Activated CD4-positive, alpha-beta T cell treated with anti-CD3 and anti-CD28 coated beads for 48 hours (primary cell): ENCODE measurements at places on chromosomes 5 and 9.

DNA sequence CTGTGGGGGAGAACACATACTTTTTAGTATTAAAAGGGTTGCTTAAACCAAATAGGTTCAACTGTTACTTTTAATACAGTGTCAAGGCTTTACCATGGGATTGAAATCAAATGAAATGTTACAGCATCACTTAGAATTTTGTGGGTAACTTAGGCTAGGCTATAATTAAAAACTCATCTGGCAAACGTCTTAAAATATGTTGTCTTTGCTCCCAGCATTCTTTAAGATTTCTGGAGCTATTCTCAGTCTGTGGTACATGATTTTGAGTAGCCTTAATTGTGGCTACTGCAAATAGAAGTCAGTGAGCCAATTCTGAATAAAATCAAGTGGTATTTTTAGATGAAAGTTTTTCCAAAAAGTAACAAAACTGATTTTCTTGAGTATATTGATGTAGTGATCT, 30.7 kb downstream of the UHRF2 start:
- DNase-seq = no peak

DNA sequence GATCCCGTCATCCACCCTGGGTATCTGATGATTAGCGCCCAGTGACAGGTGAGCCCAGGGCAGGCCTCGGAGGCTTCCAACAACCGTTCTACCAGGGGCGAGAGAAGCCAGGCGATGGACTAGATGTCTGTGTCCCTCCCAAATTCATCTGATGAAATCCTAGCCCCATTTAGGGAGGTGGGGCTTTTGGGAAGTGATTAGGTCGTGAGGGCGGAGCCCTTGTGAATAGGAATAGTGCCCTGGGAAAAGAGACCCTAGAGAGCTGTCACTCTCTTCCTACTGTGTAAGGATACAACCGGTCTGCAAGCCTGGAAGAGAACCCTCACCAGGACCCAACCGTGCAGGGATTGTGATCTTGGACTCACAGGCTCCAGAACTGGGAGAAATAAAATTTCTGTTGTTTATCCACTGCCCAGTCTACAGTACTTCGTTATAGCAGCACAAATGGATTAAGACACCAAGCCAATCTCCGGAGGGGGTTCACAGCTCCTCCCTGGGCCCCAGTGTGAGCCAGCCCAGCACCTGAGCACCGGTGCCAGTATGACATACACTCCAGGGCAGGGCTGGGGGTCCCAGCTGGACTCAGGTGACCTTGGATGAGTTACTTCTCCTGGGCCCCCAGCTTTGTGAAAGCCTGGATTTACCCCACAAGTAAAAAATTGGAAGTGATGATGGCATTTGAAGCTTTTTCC, 162.2 kb downstream of the DAB2IP start:
- DNase-seq = no peak

GRCh38 chr9:69173891-69174615, at the start of gene TJP2:
Gene TJP2, plus strand, starts transcription at chr9:69174277. Its CDS starts 96 bp downstream, at chr9:69174373.
- peak; percentile 57 for DNase-seq

DNA sequence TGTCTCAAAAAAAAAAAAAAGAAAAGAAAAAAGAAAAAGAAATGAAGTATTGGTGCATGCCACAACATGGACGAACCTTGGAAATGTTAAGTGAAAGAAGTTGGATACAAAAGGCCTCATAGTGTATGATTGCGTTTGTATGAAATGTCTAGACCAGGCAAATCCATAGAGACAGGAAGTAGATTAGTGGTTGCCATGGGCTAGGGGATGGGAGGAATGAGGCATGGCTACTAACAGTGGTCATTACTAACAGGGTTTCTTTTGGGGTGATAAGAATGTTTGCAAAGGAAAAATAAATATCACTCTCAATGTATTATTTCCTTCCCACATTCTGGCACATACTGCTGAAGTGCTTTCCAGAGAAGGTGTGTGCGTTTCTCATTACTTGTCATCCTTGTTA, 44.1 kb downstream of the UGCG start:
- no peak for DNase-seq

GRCh38 chr5:58854441-58854840, 271.6 kb downstream of the RAB3C start:
- no peak for DNase-seq

- no peak for DNase-seq
Observed at GRCh38 chr9:70031141-70031545, 12.5 kb upstream of the MAMDC2 start.

- DNase-seq = no peak
Observed at GRCh38 chr9:4829969-4830368, 37.2 kb downstream of the RCL1 start.

- DNase-seq = no peak
Observed at GRCh38 chr9:126062158-126062886, 264.3 kb upstream of the MVB12B start.

DNA sequence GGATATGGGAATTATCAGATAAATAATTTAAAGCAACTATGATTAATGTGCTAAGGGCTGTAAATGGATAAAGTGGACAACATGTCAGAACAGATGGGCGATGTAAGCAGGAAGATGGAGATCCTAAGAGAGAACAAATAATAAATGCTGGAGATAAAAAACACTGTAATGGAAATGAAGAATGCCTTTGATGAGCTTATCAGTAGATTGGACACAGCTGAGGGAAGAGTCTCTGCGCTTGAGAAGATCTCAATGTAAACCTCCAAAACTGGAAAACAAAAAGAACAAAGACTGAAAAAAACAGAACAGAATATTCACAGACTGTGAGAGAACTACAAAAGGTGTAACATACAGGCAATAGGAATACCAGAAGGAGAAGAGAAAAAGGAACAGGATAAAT, 102.5 kb downstream of the ANKRD55 start:
- no peak for DNase-seq

GRCh38 chr5:178683783-178684182, 46.7 kb downstream of the ZNF354A start:
- no peak for DNase-seq

DNA sequence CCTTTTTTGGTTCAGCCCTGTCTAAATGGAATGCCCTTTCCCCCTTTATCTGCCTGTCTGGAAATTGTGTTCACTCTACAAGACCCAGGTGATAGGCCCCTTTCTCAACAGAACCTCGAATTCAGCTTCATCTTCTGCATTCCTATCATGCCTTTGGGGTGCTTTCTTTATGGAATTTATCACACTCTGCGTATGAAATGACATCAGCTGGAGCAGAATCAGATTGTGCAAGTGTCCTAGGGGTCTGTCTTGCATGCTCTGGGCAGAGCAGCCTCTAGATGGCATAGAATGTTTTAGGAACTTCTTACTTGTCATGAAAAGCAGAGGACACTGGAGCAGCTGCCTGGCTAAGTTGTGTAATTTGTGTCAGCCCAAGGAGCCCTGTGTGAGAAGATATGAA, 84.9 kb downstream of the ISL1 start:
- DNase-seq = no peak

DNA sequence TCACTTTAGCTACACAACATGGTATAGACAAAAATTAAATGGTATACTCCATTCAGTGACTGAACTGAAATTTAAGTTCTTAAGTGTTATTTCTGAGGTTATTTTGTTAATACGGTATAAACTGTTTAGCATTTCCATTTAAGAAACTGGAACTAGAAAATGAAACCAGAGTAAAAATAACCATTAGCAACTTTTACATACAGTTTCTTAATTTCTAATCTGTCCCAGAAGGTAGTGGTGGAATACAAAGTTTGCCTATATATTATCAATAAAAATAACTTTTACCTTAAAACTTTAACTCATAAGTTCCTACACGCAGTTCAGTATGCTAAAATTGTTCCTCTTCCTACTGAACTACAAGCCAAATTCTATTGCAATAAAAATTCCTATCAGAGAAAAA, 10.3 kb downstream of the GOLPH3 start:
- no peak for DNase-seq

GRCh38 chr9:25206027-25206426, 472.2 kb downstream of the TUSC1 start:
- no peak for DNase-seq

- no peak for DNase-seq
Observed at GRCh38 chr9:36891341-36891811, 142.7 kb downstream of the PAX5 start.

DNA sequence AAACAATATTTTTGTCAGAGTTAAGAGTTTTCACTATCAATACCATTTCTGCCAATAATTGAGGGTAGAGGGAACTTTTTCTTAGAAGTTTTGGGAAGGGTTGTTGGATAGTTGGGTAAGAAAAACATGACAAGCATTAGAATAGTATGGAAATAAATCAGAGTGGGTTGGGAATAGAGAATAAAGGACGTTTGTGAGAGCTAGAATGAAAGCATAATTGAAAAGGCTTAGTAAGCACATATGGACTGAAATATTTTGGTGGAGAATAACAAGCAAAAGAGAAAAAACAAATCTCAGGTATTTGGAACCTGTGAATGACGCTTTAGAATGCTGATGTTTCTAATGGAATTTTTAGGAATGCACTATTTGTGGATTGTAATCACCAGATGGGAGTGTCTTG, 262.9 kb upstream of the EDIL3 start:
- DNase-seq = no peak

DNA sequence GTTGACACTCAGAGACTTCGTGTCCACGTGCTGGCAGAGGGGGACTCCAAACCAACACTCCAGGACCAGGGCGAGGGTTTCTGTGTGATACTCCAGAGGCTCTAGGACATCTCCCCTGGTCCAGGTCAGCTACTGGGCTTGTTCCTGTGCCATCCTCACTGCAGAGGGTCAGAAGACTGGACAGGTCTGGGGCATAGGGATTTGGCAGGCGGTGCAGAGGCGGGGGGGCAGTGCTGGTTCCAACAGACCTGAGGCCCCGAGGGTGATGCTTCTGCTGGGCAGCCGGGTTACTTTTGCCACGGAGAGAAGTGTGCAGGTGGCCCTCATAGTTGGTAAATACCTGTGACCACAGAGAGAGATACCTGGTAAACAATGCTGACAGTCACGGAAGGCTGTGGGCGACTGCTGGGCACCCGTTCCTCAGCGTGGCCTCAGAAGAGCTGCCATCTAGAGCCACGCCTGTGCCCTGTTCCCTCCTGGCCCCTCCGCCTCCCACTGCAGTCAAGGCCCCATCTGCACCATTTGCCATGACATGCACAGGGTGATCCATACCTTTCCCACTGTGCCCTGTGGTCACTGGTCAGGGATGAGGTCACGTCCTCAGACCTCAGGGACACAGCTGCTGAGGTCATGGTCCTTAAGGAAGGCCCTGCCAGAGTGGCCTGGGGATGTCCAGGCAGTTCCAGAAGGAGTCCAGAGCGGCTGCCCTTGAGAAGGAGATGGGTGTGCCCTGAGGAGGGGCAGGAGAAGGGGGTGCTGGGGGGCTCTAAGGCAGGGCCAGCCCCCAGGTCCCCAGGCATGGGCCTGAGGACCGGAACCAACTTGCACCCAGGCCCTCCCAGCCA, 30.0 kb downstream of the TRIP13 start:
- no peak for DNase-seq

DNA sequence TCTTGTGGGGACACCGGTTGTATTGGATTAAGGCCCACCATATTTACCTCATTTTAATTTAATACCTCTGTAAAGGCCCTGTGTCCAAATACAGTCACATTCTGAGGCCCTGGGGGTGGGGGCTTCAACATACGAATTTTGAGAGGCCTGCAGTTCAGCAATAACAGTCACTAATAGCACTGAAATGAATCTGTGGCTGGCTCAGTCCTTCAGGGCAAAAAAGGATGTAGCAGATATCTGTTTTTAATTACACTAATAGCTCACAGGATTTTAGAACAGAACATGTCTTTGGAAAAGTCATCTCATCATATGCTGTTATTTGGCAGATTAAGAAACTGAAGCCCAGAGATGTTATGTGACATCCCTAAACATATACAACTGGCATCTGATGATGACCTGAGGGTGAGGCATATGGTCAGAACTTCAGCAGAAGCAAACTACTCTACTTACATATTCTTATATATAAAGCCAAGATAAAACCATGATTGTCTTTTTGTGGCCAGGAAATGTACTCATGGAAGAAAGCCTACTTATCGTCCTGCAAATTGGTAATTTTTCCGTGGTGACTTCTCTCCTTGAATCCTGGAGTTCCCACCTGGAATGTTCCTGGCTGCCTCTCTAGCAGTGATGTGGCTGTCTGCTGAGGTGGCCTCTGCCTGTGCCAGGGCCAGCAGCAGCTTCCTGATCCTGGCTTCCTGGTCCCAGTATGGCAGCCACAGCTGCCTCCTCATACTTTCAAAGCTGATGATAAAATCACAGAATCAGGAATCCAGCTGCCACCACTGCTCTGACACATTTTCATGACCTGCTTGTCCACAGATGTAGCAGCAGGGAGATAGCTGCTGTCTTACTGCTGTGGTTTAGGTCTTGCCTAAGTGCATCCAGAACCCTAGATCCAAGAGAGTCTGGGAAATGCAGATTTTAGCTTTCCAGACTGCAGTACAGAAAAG, 72.1 kb upstream of the ANKRD55 start:
- DNase-seq = no peak

DNA sequence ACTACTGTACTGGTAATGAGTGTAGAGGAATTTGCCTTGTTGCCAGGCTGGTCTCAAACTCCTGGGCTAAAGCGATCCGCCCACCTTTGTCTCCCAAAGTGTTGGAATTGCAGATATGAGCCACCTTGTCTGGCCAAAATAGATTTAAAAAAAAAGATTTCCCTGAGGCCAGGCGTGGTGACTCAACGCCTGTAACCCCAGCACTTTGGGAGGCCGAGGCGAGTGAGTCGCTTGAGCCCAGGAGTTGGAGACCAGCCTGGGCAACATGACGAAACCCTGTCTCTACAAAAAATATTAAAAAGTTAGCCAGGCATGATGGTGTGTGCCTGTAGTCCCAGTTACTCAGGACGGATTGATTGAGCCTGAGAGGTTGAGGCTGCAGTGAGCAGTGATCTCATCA, 62.5 kb downstream of the IPO11 start:
- DNase-seq = no peak

- no peak for DNase-seq
Observed at GRCh38 chr5:142844866-142845265, 74.7 kb downstream of the ARHGAP26 start.
